ENCODE measurements at places on chromosomes 12 and 14.
A peak's percentile ranks its signal among the peaks of the same experiment; 100 is the strongest.

- no peak for DNase-seq
These were observed 441.9 kb upstream of the MGAT4C start for GRCh38 chr12:86697916-86698640.

DNA sequence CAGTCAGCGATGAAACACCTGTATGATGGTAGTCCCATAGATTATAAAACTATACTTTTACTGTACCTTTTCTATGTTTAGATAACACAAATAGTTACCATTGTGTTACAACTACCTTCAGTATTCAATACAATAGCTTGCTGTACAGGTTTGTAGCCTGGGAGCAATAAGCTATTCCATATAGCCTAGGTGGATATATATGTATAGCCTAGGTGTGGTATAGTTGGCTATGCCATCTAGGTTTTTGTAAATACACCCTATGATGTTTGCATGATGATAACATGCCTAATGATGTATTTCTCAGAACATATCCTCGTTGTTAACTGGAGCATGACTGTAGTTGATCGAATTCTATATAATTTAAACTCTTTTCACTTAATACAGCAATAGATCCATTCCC is 316.1 kb downstream of the FUT8 start:
- DNase-seq: no peak

- DNase-seq: no peak
These were observed 47.7 kb downstream of the NOPCHAP1 start for GRCh38 chr12:105033851-105034250.

DNA sequence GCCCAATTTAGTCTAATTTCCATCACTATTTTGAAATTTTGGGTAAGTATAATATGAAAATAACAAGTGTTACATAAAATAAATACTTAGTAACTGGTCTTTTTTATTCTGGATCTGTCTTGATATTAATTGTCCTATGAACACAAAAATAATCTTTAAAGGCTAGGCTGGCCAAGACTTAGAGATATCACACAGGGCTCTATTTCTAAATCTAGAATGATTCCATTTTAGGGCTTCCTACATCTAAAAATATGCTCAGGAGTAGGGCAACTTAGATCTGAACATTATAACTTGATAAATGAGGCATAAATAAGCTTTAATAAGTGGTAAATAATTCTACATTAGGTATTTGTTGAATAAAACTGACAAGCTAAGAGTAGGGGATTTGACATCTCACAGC is 23.1 kb upstream of the SNAPC1 start:
- DNase-seq: no peak

GRCh38 chr14:66979101-66979974 is 209.9 kb upstream of the GARIN2 start:
- no peak for DNase-seq

GRCh38 chr14:37116933-37117849 is 55.2 kb downstream of the SLC25A21 start:
- no peak for DNase-seq

DNA sequence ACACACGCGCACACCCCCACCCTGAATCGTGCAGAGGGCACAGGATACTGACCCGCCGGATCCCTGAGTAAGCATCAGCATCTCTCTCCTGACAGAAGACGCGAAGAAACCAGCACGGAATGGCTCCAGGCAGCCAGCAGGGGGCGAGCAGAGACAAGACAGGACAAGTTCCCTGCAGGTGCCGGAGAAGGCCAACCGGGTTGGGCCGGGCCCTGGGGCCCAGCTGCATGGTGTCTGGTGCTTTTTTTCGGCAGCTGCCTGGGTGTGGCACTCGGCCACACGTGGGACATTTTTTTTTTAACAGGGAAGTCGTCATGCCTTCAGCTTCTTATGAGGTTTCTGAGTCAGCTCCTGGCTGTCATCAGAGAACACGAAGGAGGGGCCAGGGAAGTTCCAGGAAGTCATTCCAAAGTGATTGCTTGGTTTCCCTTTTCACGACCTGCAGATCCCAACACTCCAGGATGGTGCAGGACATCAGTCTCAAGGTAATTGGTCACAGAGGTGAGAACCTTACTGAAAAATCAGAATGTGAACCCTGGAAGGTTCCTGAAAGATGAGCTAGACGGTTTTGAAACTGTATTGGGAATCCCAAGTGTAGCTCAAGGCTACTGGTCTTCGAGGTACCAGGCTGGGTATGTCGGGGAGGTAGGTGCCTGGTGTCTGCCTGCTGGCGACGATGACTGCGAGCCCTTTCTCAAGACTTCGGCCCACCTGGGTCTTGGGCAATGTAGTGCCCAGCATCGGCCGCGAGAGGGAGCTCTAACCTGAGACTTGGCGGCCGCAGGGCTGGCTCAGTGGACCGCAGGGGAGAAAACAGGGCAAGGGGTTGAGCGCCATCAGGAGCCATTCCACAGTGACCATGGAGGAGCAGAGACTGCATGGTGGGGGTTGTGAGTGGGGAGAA is 190.8 kb upstream of the PRMT8 start:
- DNase-seq: peak; percentile 78

GRCh38 chr12:614411-614970 is 48.8 kb downstream of the NINJ2 start:
- DNase-seq: no peak

- no peak for DNase-seq
These were observed 249.2 kb downstream of the TTC6 start for GRCh38 chr14:37844614-37845013.

DNA sequence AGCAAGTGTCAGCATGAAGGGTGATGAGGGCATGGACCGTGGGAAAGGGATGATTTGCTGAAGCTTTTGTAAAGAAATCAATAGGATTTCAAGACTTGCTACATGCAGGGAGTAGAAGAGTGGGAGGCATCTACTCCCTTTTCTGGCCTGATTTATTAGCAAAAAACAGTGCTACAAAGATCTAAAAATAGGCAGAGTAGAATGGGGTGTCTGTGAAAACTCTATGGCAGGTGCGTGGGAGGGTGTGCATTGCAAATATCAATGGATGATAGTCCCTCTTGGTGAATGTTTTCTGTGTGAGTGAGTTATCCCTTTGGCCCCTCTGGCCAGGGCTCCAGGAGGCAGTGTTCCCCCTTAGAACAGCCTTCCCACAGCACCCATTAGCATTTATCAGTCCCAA is 139.0 kb downstream of the SMOC1 start:
- no peak for DNase-seq

GRCh38 chr12:5440978-5441377 is 9.1 kb downstream of the NTF3 start:
- no peak for DNase-seq

- DNase-seq: no peak
These were observed 568.5 kb downstream of the AACS start for GRCh38 chr12:125633686-125634085.

DNA sequence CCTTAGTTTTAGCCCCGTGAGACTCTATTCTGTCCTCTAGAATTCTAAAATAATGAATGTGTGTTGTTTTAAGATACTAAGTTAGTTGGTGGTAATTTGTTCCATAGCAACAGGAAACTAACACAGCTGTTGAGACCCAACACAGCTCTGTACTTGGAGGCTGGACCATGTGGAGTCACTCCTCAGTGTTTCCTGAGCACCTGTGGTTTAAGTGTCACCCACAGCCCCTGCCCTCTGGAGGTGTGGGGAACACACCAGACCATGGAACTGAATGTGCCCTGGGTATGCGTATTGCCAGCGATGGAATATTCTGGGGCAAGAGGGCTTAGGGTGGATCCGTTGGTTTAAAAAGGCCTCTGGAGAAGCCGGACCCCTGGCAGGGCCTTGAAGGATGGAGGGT is 16.6 kb upstream of the GPR68 start:
- no peak for DNase-seq

DNA sequence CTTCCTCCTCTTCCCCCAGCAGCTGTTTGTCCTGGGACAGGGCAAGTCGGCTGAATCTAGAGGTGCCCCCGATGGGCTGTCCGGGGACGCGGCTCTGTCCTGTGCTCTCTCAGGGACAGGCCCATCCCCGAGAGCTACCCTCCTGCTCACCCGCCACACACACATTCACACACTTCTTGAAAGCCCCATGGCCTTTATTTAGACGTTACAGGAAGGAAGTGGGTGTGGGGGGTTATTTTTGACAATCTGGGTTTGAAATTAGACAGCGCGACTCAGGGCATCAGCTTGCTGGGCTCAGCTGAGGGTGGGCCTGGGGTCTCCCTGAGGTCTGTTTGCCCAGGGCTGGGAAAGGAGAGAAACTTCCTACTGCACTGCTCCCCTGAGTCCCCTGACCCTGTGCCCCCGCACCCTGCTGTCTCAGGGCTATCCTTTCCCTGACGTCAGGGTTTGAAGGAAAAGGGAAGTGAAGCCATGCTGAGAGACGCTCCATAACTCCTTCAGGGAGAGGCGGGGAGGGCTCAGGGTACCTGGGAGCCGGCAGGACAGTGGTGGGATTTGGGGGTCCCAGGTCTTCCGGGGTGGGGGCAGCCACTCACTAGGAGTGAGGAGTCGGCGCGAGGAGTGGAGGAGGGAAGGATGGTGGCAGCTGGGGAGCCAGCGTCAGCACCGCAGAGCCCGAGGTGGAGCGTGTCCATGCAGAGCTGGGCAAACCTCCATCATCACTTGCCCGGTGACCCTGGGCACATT is 8.1 kb downstream of the PTPN6 start:
- no peak for DNase-seq

- no peak for DNase-seq
These were observed 96.2 kb downstream of the FIGNL2 start for GRCh38 chr12:51752234-51752889.

- no peak for DNase-seq
These were observed 8.5 kb downstream of the ATF7 start for GRCh38 chr12:53617700-53618099.

DNA sequence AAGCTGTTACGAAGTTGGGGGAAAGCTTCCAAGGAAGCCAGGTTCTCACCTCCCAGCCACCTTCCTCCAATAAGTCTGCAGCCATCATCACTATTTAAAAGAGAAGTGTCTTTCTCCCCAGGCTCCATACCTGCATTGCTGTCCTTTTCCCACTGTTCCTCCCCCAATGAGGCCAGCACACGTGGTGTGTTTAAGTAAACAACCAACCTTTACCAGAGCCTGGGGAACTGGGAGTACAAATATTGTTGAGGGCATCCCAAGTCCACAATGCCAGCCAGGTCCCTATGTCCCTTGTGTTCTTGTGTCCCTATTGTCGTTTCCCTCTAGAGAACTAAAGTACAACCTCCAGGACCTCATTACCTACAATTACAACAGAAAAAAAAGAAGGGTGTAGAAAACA is 49.2 kb upstream of the PNMA1 start:
- DNase-seq: no peak

- DNase-seq: no peak
These were observed 22.5 kb upstream of the HIGD1C start for GRCh38 chr12:50929831-50930230.

DNA sequence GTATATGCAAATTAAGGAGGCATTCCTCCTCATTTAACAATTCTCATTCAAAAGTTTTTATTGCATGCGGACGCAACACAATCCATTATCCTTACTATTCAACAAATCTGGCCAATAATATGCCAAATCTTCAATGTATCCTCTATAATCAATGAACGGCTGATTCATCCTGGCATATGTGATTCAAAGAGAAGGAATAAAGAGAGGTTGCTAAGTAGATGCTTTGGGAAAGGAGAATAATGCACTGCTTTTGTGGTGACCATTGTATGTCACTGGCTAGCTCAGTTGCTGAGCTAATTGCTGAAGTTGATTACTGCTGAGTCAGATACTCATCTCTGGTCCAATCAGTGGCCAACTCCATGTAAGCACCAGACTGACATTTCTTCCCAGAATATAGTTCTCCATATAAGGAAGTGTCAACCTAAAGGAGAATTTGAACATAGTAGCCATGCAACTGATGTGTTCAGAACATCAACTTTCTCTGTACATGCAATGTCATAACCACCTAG is 148.0 kb downstream of the PDZRN4 start:
- DNase-seq: no peak

DNA sequence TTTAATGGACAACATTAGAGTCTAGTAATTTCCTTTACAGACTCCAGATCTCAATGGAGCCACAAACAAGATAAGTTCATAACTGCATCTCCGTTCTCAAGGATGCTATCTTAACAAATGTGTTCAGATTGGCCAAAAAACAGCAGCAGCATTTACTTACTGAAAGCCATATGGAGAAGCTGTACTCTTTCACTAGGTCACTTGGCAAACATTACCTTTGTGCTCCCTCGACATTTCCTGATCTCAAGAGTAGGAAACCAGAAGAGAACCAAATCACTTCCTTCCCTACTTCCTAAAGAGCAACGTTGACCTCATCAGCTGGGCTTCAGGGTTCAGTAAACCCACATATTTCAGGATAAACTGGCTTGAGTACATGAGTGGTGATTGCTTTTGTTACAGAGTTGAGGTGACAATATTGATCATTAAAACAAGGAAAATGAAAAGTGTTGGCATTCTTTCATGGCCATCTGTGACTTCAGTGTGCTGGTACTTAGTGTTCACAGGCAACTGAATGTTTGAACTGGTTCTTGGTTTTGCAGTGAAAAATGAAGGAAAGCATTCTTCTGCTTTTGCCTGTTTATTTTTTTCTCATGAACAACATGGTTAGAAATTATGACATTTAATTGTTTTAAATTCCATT is 449.6 kb downstream of the TMEM117 start:
- DNase-seq: no peak

DNA sequence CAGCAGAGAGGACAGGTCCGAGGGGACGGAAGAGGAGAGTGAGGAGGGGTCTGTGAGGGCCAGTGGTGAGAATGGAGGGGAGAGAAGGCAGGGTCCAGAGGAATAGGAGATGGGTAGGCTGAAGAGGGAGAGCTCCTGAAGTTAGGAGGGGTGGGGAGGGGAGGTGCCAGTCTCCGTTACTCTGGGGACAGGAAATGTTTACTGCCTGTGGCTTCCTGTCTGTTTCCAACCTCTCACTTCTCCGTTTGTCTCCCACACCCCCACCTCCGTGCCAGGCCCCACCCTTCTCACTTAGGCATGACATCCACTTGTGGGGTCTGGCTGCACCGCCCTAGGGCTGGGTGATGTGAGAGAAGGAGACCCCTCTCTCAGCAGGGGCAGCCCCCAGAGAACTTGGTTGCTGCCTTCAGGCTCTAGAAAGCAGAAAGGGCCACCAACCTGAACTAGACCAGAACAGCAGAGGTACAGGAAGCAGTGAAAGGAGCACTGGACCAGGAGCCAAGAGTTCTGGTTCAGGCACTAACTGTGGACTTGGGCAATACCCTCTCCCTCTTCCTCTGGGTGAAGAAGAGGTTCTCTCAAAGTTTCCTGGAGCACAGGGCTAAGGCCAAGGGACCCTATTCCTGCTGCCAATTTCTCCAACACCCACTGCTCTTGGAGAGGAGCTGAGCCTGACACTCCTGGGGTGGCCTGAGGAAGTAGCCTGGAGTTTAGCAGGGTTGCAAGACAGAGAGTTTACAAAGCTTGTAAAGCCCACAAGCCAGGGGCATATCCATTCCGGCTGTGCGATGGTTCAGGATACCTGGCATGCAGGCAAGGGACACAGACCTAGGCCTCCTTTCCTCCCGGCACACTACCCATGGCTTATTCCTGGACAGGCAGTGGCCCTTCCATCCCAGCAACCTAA is 5.5 kb downstream of the ITGA5 start:
- no peak for DNase-seq

DNA sequence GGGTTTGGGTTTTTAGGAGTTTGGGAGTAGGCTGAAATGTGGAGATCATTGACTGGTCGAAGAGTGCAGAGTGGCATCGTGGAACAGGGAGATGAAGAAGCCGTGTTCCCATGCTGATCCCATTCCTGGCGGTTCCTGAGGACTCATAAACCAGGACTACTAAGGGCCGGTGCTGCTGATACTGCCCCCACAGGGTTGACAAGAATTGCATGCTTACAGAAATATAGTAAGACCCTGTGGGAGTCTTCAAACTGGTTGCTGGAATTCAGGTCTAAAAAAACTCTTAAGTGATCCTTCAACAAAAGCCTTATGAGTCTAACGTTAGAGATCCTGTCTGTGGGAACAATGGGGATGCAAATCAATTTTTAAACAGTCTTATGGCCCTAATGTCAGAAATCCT is 64.0 kb upstream of the ARHGAP5 start:
- DNase-seq: no peak
